Activated CD8-positive, alpha-beta memory T cell treated with anti-CD3 and anti-CD28 coated beads for 24 hours (primary cell): ENCODE measurements at places on chromosomes 6 and 20.

GRCh38 chr6:127727260-127727953 lies 150.4 kb downstream of the C6orf58 start:
- no peak for DNase-seq

DNA sequence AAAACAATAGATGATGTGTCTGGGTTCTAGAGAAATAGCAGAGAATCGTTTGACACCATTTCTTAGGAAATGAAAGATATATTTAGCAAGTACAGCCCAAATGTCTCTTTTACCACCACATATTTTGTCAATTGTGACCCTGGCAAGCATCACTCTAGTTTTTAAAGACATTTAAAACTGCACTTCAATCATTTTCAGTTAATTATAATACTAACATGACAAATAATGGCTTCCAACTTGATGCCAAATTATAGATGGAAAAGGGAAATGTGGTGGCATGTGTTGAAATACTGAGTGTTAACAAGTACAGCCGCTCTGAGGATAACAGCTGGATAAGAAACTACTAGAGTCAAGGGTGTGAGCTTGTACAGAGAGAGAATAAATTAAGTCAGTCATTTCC lies 648.9 kb downstream of the FRK start:
- no peak for DNase-seq

DNA sequence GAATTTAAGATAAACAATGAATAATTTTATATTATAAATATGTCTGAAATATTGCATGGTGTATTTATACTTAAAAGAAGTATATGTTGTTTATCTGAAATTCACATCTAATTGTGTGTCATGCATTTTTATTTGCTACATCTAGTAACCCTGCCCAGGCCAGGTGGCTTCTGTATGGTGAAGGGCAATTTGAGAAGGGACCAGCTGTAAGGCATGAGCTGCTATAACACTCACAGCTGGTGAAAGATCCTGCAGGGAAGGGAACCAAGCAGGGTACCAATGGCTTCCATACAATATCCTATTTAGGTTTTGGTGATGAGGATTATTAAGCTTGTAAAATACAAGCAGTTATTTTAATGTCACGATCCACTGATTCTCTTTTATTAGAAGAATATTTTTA lies 921.8 kb upstream of the GJE1 start:
- DNase-seq, result no peak

GRCh38 chr20:62901891-62902290 lies 24.4 kb downstream of the DIDO1 start:
- no peak for DNase-seq

GRCh38 chr6:138637822-138638221 lies 135.7 kb upstream of the CCDC28A start:
- no peak for DNase-seq

DNA sequence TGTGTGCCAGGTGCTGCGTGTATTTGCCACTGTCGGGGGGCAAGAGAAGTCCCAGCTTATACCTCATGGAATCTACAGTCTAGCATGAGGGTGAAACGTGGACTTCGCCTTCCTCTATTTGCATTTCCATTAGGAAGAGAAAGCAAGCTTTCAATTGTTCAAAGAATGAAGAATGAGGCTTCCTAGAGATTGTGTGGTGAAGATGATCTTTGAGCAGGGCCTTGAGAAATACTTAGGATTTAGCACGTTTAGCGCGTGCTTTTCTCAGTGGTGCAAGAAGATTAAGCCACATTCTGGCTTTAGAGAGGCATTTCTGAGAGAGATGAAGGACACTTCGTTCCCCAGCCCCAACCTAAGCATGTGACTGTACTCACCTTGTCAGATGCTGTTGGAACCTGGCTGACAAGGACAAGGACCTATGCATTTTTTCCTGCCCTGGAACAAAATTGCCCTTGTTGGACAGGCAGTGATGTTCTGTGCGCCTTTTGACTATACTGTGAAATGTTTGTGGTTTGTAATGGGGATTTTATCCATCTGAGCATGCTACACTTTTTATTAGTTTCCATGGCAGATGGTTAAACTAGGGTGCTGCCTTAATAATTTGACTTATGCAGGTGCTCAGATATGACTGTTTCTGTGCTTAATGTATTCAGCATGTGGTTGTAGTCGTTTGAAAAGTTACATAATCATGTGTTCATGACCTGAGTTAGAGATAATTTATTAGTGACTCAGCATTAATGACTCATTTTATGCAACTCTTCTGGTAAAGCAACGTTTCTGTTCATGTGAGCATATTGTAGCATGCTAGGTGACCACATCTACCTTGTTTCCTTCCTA lies 10.7 kb downstream of the TULP4 start:
- DNase-seq, result no peak

- no peak for DNase-seq
These were observed 6.4 kb upstream of the ZBTB46 start for GRCh38 chr20:63837479-63837878.

DNA sequence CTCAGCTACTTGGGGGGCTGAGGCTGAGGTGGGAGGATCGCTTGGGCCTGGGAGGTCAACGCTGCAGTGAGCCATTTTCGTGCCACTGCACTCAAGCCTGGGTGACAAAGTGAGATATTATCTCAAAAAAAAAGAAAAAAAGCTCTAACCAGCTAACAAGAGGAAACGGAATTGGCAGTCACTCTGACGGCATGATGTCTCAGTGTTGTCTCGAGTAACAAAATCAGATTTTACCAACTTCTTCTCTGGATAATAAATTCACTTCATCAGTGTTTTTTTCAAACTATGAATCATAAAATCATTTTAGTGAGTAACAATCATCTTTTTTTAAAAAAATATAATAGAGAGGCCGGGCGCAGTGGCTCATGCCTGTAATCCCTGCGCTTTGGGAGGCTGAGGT lies 12.6 kb downstream of the KIF16B start:
- DNase-seq, result no peak

DNA sequence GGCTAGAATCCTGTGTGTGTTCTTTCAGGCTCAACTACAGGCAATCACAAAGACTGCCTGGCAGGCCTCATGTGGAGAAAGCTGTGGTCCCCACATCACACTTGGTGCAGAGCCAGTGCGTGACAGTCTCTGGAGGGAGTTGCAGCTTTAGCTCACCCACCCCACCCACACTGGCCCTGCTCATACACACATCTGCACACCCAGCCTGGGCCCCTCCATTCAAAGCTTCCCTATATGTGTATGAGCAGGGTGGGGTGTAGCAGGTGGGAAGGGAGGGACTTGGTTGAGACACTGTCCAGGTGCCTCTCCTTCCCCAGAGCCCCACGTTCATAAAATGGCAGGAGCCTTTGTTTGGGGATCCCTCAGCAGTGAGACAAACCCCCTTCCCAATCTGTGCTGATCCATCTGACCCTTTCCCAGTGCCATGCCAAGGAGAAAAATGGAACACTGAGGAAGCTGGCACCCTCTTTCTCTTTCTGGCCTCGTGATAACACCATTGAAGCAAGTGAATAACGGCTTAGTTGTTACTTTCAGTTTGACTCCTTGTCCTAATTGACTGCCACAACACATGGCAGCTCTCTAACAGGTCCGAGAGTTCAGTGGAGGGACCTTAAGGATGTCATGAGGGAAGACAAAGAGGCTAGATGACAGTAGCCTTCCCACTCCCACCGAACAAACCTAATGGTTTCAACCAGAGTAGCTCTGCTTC lies 53.8 kb upstream of the NRSN1 start:
- no peak for DNase-seq

DNA sequence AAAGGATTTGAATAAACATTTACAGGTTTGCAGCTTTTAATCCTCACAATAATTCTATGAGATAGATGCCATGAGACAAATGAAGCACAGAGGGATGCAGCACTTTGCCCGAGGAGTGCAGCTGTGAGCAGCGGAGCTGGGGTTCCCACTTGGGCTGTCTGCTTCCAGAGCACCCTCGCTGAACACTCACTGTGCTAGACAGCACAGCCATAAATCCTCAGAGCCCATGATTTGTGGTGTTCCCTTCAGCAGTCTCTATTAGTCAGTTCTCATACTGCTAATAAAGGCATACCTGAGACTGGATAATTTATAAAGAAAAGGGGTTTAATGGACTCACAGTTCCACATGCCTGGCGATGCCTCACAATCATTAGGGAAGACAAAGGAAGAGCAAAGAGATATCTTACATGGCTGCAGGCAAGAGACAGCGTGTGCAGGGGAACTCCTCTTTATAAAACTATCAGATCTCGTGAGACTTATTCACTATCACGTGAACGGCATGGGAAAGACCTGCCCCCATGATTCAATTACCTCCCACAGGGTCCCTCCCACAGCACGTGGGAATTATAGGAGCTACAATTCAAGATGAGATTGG lies 25.3 kb upstream of the CTAGE9 start:
- no peak for DNase-seq

DNA sequence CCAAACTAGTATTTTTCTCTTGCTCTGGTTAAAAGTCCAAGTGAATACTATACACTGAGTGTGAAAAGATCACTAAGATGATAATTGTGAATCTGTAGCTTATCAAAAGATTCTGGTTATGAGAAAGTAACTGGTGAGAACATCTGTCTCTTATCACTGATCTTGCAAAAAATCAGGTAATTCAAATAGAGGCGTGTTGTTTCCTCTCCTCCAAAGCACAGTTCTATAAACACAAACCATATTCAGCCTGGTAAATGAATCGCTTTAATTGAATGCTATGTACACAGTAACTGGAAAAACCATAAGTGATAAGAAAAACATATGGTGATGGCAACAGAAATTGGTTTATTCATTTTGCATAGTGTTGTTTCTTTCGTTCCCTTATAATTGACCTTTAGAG lies 161.0 kb downstream of the RALGAPA2 start:
- DNase-seq, result no peak

DNA sequence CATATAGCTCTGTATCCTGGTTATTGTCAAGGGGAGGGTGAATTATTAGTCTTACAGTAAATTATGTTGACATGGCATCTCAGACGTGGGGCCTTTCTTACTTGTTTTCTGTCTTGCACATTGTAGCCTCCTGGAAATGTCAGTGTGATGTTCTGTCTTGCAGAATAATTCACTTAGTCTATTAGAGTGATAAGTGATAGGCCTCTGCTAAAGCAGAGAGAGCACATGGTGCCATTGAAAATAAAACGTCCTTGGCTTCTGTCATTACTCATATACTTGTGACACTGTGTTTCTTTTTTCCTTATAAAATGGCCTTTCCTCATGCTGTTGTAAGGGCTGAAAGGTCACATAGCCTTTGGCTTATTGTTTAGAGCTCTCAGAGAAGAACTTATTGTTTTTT lies 531.0 kb downstream of the EPM2A start:
- DNase-seq, result no peak

GRCh38 chr6:156833755-156834154 lies 56.6 kb downstream of the ARID1B start:
- DNase-seq, result no peak

DNA sequence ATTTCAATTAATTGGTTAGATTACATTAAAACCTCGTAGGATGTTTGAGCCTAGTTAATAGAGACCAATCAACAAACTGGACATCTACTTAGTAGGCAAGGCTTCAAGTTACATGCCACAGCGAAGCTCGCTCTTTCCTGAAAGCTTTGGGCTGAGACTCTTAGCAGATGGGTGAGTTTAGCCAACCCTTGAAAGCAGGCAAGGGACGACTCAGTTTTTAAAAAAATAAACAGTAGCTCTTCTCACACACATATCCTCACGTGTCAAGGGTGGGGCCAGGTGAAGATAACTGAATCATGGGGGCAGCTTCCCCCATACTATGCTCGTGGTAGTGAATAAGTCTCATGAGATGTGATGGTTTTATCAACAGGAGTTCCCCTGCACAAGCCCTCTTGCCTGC lies 775 bp downstream of the MTFR2 start:
- DNase-seq, result no peak

DNA sequence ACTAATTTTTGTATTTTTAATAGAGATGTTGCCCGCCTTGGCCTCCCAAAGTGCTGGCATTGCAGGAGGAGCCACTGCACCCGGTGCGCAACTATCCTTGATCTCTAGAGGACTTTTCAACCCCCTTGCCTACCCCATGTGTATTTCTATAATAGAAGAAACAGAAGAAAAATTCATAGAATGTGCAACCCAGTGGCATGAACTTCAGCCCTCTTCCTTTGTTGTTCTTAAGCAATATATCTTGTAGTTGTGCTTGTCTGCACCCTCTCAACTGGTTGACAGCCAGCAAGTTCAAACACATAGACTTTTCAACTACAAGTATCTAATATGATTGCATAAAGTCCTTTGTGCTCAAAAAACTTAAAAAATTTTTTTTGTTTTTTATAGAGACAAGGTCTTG lies 72.3 kb upstream of the NCOA3 start:
- no peak for DNase-seq

DNA sequence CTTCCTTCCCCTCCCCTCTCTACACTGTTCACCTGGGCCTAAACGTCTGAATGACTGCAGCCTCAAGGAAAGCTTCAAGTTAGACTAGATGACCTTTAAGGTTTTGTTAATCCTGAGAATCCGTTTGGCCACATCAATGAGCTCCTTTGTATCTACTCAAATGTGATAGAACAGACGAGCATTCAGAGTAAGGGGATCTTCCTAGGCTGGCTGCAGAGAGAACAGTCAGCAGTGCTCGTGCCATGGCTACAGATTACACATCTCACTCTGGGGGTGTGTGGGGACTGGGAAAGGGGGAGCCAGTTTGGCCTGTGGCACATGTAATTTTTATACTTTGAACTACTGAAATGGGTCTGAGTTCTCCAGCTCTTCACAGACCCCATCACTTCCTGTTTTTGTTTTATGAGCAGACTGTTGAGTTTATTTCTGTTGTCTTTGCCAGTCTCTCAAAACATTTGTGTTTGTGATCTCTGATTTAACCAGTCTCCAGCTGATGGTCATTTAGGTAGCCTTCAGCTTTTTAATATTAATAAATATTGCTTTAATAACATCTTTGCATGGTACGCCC lies 50.9 kb downstream of the KCNS1 start:
- no peak for DNase-seq

DNA sequence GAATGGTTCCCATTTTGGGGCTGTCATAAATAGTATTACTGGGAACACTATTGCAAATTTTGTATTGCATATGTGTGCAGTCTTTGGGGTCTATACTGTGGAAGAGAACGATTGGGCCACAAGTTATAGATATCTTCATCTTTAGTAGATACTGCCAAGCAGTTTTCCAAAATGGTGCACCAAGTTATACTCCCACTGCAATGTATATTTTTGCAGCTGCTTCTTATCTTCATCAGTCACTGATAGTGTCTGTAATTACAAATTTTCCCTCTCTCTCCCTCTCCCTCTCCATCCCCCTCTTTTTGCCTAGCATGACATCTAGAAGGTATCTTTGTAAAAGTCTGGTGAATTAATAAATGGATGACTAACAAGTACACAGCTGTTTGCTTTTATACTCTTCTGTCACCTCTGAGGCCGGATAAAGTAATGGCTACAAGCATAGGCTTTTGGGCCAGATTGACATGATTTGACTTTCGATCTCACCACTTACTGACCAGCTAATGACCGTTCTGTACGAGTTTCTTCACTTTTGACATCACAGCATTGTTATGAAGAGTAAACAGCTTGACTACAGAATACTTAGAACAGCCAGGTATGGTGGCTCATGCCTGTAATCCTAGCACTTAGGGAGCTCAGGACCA lies 113.3 kb upstream of the SLC2A12 start:
- DNase-seq, result no peak

GRCh38 chr6:106377061-106377540 lies 16.6 kb downstream of the CRYBG1 start:
- no peak for DNase-seq
